NCI-H1048 (cell line): ENCODE measurements at places on chromosomes 6 and 20.

DNA sequence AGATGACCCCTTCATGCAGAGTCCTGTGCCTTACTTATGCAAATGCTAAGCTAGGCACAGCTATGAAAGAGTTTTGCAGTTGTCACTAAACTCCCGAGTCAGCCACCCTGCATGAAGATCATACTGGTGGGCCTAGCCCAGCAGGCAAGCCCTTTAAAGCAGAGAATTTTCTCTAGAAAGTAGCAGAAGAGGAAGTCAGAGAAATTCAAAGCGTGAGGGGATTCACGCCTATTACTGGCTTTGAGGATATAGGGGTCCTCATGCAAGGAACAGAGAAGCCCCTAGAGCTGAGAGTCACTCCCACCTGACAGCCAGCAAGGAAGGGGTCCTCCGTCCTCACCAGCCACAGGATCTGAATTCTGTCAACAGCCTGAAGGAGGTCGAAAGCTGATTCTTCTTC lies 54.6 kb downstream of the MYB start:
- DNase-seq = no peak

DNA sequence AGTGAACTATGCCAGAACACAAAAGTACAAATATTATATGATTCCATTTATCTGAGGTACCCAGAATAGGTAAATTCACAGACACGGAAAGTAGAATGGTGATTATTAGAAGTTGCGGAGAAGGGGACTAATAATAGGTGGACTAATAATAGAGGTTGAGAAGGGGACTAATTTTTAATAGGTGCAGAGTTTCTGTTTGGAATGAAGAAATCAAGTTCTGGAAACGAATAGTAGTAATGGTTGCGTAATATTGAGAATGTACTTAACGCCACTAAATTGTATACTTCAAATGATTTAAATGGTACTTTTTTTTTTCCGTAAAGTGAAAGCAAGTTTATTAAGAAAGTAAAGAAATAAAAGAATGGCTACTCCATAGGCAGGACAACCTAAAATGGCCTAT lies 33.2 kb downstream of the B4GALT5 start:
- no peak for DNase-seq

GRCh38 chr6:137989664-137990063 lies 117.6 kb downstream of the PERP start:
- no peak for DNase-seq

DNA sequence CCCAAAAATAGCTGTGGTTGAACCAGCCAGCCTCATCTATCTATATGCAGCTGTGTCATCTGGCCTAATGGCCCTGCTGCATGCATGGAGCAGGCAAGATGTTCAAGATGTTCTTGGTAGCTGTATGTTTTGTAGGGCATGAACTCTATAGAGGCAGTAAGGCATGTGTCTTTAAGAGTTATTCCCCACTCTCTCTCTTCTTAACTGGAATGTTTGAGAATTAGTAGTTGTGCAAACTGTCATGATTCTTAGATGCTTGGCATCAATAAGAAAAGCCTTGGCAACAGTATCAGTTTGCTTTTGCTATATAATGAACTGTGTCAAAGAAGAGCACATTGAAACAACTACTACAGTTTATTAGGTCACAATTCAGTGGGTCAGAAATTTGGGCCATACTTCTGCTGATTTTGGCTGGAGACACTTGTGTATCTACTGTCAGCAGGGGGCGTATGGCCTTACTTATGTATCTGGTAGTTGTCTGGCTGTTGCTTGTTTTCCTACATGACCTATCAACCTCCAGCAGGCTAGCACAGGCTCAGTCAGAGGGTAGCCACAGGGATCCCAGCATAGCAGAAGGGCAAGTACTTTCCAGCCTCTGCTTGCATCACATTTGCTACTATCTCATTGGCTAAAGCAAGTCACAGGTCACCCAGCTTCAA lies 56.1 kb upstream of the LAMP5 start:
- DNase-seq = no peak

DNA sequence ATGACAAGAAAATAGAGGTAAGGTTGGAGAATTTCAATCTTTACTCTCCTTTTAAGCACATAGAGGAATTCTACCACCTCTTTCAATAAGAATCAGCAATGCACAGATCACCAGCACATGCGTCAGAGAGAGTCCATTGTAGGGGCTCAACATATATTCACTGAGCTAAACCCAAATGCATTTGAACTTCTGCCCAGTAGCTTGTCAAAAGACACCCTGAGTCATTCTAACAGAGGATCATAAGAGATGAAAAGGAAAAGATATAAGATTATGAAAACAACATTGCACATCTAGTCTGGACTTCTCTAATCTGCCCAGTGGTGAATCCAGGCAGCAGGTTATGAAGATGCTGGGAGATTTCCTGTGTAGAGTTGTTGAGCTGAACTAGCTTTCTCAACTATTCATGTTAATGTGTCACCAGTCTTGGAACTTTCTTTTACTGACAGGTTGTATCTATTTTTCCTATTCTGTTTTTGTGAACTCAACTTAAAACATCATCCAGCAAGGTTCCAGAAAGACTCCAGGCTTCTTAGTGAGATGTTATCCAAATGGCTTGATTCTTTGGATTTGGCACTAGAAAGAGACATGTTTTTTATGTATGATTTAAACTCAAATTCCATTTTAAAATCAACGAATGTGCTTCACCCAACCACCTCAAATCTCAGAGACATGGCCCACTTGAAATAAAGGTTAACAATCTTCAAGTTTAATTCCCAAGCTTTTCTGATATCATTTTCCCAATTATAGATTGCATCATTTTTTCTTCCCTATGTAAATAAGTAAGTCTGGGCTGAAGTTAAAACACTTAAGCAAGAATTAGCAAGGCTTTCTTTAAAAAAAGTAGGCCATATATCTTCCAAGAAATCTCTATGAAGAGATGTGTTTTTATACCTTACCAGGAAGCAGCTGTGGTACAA lies 89.3 kb downstream of the TSHZ2 start:
- no peak for DNase-seq

DNA sequence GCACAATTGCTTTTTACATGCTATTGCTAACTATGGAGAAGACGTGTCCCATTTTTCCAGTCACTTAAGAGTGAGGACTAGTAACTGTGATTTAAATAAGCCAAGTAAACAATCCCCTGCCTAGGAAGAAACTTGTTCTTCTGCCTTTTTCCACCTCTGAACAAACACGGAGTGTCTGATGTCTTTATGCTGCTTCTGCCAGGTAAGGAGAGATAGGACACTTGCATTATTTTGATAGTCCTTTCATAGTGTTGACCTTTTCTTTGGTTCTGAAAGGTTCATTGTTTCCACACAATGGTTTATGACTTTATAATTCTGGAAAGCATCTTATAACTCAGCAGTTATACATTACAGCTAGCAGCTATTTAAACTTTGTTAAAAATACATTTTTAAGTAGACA lies 8.4 kb downstream of the LRP11 start:
- no peak for DNase-seq

- DNase-seq = no peak
These were observed 62.6 kb downstream of the RIN2 start for GRCh38 chr20:19820555-19821211.

- DNase-seq = no peak
These were observed 57.3 kb downstream of the CDK19 start for GRCh38 chr6:110757926-110758325.

- no peak for DNase-seq
These were observed 72.0 kb downstream of the PREP start for GRCh38 chr6:105330913-105331312.

- no peak for DNase-seq
These were observed 4.1 kb upstream of the LY86 start for GRCh38 chr6:6584310-6585002.

DNA sequence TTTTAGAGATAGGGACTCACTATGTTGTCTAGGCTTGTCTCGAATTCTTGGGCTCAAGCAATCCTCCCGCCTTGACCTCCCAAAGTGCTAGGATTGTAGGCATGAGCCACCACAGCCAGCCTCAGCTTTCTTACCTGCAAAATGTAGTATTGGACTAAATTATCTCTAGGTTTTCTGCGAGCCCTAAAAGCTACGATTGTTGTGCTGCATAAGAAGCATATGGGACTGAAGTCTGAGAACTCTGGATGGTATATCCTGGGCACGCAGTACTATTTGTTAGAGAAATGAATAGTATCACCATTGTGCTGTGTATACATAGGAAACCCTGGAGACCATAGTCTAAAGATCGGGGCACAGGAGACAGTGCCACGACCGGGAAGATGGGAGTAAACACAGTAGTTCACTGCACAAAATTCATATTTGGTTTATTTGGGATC lies 60.1 kb downstream of the RPRD1B start:
- DNase-seq = no peak

- DNase-seq = no peak
These were observed 8.3 kb downstream of the PI16 start for GRCh38 chr6:36962874-36963273.

GRCh38 chr20:52422574-52423336 lies 231.2 kb upstream of the ZFP64 start:
- DNase-seq = no peak

DNA sequence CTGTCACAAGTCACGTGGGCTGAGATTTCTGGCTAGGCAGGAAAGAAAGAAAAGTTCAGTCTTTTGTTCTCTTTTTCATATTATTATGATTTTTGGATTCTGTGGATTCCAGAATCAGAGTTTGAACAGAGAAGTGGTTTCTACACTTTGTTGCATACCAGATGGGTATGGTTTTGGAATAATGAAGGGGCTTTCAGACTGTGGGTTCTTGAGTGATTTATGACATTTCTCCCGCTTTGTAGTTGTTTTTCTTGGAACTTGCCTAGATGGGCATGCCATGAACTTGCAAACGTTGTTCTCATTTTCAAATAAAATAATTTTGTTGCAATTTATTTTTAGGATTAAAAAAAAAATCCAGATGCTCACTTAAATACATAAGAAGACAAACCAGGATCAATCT lies 34.4 kb downstream of the CBFA2T2 start:
- DNase-seq = no peak

- DNase-seq = no peak
These were observed 1.6 kb downstream of the RAET1G start for GRCh38 chr6:149921361-149921760.
